ENCODE measurements at places on chromosomes 1 and 21.
A peak's percentile ranks its signal among the peaks of the same experiment; 100 is the strongest.

DNA sequence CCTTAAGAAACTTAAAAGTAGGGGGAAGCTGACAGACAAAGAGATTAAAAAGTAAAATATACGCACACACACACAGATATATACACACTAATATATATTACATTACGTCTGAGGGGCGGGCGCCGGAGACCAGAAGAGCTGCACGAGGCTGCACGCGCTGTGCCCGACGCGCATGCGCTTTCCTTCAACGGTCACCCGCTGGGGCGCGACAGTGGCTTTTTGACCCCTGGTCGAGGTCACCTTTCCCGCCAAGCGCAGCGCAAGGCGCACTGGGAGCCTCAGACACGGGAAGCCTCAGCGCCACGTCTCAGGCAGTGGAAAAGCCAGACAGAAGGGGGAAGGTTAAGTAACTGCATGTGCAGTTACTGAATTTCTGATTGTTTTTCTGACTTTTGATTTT lies at the start of gene HORMAD1:
HORMAD1 (minus strand) TSS at position 193 of the 400 bp plus-strand sequence. CDS start 1,390 bp downstream, outside the sequence.
- no peak for DNase-seq

- no peak for DNase-seq
Observed at GRCh38 chr1:201357636-201358348, 19.7 kb downstream of the TNNT2 start.

DNA sequence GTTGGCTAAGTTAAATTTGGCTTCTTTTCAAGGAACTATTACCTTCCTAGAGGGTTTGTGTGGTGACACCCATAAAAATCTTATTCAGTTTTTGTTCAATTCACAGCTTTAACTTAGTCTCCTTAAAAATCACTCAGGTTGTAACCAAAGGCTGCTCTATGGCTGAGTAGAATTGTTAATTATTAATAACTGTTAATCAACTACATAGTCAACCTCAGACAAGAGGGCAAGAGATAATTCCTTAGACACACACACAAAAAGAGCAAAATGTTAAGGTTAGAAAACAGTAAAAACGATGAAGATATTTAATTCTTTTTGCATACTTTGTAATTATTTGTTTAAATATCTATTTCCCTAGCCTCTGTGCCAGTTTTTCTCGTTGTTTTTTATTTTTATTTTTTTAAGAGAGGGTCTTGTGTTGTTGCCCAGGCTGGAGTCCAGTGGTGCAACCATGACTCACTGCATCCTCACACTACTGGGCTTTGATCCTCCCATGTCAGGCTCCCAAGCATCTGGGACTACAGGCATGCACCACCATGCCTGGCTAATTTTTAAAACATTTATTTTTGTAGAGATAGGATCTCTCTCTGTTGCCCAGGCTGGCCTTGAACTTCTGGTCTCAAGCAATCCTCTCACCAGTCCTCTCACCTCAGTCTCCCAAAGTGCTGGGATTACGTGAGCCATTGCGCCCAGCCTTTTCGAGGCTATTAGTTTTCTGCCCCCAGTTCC lies 215.2 kb downstream of the DISC1 start:
- no peak for DNase-seq

GRCh38 chr1:209376774-209377173 lies 206.7 kb upstream of the CAMK1G start:
- DNase-seq, result no peak

DNA sequence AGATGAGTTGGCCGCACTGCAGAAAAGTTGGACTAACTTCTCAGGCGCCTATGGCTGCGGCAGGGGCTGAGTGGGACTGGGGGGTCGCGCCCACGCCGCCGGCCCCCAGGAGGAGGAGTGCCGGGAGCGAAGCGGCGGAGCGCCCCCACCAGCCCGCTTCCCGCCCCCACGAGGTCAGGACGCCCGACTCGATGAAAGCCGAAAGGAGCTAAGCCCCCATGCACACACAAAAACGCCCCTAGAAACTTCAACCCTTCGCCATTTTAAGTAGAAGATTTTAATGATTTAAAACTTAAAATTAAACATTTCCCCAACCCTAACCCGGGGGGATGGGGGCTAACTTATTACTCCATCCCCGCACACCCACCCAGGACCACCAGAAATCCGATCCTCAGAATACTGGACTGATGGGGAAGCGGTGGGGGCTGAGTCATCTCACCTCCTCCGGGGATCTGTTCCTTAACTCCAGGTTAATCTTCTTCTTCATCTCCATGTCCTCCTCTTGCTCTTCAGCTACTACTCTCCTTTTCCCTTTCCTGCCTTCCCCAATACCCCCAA lies 539 bp downstream of the ANP32E start:
- DNase-seq, result no peak

DNA sequence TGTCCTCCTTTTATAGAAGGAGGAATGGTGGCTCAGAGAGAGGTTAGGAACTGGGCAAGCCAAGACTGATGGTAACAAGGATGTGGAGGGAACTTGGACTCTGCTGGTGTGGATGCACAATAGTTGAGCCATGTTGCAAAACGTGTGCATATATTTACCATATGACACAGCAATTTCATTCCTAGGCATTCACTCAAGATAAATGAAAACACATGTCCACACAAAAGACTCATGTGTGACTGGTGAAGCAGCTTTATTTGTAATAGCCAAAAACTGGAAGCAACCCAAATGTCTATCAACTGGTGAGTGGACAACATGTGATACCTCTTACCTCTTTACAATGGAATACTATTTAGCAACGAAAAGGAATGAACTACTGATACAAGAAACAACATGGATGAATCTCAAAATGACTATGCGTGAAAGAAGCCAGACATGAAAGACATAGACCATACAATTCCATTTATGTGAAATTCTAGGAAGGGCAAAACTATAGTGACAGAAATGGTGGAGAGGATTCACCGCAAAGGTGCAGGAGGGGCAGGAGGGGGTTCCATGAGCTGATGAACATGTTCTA lies 36.2 kb downstream of the CAMK2N1 start:
- no peak for DNase-seq

DNA sequence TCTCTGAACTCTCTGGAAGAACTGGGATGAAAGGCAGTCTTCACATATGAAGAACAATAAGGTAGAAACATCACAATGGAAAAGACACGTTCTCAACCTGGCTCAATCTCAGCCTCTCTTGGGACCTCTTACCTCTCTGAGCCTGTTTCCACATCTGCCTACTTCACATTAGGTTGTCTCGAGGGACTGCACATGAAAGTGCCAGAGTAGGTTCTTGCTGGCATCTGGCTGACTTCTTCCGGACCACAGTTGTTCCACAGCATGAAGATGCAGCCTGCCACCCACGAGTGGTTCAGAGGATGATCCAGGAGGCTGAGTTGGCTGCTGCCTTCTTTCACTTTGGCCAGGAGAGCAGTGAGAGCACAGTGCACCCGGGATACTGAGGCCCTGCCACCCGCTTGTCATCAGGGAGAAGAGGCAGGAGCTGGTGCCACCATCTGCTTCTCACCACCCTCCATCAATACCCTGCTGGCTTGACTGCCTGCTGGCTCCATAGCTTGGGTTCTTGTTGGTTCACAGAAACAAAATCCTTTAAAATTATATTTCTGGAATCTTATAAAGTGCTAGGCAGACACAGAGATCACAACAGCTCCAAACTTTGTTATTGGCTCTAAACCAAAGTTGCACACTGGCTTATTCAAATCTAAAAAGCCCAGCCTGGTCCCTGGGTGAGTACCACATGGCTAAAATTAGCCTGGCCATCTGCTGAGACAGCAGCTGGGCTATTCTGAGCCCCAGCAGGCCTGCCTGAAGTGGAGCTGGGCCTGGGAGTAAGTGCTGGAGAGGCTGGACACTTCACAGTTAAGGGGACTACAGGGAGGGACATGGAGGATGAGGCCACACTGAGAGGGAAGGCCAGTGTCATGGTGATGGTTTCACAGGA lies 46.9 kb upstream of the LIN9 start:
- DNase-seq, result no peak

GRCh38 chr1:175167861-175168260 lies 24.7 kb downstream of the KIAA0040 start:
- DNase-seq, result no peak

GRCh38 chr21:32726839-32727686 lies 750 bp downstream of the SYNJ1 start:
- DNase-seq, result peak; percentile 8

DNA sequence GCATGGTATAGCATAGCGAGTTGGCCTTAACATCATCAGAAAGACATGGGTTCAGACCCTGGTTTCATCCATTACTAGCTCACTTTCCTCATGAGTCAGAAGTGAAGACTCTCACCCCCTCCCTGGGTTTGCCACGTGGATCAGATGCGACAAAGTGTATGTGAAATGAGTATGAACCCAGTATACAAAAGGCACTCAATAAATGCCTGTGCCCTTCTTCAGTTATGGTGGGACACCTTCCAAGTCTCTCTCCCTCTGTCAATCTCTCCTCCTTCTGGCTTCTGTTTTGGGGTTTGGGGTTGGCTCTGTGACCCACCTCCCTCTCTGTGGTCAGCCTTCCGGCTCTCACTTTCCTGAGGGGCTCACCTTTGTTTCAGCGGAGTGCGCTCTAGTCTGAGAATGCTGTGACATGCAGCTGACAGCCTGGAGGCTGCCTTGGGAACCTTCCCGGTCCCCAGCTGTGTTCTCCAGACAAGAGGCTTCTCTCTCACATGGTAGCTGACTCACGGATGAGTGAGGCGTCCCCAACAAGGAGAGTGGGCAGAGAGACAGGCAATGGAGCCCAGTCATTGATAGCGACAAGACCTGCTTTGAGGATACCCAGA lies 155.0 kb upstream of the EDN2 start:
- DNase-seq, result no peak

DNA sequence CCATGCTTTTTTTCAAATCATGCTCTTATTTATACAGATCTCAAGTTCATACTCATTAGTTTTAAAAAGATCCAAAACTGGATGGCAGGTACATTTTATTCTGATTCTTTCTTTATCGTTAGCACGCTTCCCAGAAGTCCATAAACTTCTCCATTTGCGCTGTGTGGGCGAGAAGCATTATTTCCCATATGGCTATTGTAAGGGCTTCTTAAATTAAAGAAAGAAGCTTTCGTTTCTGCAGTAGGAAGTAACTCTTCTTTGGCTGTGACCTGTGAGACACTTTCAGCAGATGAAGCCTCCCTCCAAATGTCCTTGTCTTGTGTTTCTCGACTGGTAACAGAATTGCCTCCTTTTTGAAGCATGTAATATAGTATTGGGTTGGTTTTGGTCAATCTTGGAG lies 100.2 kb downstream of the NRIP1 start:
- no peak for DNase-seq

DNA sequence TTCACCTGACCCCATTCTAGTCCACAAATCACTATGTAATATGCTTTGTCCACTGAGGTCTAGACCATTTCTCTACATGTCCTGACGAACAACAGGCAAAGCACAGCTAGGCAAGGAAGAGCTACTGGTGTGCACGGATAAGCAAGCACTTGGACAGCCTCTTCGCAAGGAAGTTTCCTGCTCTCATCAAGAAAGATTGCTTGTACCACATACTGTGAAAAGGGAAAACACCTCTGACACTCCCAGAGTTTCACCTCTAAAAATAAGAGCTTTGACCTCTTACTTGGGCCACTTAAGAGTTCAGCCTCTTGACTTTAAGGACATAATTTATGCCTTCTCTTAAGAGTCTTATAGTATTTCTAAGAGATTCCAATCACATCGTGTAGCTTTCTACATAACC lies 36.0 kb upstream of the LPAR3 start:
- no peak for DNase-seq

DNA sequence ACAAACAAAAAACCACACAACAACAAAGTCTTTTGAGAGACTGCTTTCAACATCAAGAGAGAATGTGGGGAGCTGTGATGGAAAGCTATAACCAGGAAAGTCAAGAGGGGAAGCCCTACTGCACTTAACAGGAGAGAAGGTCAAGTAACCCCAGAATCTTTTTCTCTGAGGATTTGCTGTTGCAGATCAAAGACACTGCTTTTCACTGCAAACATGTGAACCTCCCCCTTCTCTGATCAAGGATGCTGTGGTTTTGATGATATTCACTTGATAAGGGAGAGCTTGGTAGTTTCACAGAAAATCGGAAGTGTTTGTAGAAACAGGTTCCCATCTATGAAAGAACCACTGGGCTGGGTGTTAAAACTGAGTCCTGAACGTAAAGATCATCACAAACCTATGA lies 4.8 kb downstream of the ETV3 start:
- DNase-seq, result no peak

DNA sequence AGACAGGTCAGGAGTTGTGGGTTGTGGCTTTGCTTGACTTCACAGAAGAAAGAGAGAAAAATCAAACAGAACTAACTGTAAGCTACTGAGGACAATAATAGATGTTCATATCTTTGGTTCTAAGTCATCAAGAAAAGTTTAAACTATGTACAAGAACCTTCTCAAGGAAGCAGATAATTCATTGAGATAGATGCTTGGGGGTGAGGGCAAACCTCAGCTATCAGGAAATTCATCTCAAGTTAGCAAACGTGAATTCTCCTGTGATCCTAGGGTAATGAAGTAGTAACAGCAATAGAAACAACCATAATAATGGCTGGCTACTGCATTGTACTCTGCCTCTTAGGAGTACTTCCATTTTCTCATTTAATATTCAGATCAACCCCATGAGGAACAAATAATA lies 506.2 kb downstream of the PLPP3 start:
- DNase-seq, result no peak

DNA sequence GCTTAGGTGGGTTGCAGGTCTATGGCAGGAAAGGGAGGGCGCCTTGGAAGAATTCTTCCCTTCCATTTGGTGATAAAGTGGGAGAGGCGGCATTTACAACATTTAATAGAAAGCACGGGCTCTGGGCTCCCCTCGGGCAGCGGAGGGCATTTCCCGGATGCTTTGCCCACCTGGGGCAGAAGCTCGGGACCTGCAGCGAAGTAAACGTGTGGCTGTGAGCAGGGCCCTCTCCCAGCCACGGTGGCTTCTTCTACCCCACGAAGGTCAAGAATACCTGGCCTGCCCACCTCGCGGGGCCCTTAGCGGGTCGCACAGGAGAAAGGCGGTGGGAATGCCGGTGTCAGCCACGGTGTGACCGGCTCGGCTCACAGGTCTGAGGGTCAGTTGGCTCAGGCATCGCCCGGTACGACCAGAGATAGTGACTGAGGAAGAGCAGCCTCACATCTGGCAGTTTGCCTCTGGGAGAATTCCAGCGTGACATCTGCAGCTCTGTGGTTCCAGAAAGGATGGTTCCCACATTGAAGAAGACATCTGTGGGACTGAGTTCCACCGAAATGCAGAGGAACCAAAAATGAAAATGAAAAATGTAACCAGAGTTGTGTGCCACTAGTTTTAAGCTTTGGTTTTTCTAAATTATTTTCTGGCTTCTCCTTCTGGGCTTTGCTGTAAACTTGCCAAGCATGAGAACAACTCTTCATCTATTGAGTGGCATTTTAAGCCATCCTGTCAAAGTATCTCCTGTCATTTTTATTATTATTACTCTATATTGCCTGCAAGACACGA lies 720 bp upstream of the F3 start:
- DNase-seq, result no peak
